OCI-M1 (cell line): ENCODE measurements at places on chromosomes 5 and 9.

DNA sequence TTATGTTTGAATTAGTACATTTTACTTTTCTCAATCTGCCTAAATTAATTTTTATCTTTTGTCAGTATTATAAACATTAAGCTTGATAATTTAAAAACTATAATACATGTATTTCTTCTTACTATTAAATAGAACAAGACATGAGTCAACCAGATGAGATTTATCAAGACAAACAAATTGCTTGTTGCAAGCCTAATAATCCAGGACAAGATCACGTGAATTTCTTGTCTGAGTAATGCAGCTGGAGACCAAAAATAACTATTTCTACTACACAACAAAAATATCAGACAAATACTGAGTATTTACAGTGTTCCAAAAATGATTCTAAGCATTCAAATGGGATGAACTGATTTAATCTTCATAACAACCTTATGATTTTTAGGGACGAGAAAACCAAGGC lies 339.1 kb upstream of the PRR16 start:
- no peak for DNase-seq

- DNase-seq = peak; percentile 42
These were observed 83.9 kb upstream of the GRAMD2B start for GRCh38 chr5:126339215-126339805.

DNA sequence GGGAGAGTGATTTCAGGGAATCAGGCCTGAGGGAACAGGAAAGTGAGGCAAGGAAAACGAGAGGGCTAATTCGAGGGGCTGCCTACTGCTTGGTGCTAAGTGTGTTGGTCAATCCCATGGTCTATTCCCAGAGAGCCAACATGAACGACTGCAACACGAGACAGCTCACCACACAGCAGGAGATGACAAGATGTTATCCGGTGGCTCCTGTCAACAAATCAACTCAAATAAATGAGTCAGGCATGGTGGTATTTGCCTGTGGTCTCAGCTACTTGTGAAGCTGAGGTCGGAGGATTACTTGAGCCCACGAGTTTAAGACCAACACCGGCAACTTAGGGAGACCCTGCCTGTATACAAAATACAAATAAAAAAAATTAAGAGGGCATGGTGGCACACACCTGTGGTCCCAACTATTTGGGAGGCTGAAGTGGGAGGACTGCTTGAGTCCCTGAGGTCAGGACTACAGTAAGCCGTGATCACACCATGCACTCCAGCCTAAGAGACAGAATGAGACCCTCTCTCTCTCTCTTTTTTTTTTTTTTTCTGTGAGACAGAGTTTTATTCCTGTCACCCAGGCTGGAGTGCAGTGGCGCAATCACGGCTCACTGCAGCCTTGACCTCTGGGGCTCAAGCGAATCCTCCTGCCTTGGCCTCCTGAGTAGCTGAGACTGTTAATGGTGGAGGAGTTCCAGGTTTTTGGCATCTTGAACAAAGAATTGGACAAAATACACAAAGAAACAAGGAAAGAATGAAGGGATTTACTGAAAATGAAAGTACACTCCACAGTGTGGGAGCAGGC lies 9.0 kb upstream of the FAF2 start:
- peak; percentile 4 for DNase-seq

DNA sequence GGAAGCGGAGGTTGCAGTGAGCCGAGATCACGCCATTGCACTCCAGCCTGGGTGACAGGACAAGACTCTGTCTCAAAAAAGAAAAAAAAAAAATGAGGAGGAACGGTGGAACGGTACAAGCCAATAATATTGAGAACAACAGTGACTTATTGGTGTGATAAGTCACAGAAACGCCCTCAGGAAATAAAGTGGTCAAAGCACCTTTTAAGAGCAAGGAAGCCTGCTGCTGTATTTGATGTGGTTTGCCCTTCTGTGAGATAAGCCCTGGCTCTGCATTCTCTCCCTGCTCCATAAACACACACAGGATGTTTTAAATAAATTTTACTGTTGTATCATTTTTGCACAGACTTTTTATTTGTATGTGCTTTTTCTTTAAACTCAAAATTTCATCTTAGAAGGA lies 269.9 kb upstream of the MSX2 start:
- DNase-seq = no peak

GRCh38 chr5:147956064-147956841 lies 49.9 kb upstream of the C5orf46 start:
- DNase-seq = no peak

DNA sequence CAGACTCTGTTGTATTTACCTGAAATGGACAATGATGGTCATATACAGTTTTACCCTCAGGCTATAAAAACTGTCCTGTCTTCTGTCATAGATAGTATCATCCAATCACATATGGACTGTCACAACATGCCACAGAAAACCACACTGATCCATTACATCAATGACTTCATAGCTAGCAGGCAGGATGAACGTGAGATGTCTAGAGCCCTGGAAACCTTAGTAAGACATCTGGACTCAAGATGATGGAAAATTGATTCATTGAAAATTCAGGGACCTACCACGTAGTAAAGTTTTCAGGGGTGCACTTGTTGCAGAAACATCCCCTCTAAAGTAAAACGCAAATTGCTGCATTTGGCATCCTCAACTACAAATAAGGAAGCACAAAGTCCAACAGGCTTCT lies 284.4 kb upstream of the RGMB start:
- DNase-seq = no peak

DNA sequence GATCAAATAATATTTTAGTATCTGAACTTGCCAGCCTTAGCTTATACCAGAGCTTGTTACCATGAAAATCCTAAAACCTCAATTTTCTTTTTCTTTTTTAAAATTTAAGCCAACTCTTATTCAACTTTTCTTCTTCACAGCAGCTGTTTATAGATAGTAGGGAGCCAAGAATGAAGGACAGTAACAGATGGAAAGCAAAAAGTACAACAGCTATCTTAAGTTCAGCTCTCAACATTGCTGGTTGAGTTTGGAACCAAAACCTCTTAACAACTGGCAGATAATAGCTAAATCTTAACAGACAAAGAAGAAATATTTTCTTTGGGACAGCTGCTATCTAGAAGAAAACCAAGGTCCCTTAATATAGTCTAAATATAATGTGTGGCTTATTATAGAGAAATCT lies 74.7 kb downstream of the PJA2 start:
- no peak for DNase-seq

- no peak for DNase-seq
These were observed 150.0 kb upstream of the IRX2 start for GRCh38 chr5:2901511-2901910.

GRCh38 chr5:151151263-151151660 lies 6.3 kb downstream of the ANXA6 start:
- no peak for DNase-seq

DNA sequence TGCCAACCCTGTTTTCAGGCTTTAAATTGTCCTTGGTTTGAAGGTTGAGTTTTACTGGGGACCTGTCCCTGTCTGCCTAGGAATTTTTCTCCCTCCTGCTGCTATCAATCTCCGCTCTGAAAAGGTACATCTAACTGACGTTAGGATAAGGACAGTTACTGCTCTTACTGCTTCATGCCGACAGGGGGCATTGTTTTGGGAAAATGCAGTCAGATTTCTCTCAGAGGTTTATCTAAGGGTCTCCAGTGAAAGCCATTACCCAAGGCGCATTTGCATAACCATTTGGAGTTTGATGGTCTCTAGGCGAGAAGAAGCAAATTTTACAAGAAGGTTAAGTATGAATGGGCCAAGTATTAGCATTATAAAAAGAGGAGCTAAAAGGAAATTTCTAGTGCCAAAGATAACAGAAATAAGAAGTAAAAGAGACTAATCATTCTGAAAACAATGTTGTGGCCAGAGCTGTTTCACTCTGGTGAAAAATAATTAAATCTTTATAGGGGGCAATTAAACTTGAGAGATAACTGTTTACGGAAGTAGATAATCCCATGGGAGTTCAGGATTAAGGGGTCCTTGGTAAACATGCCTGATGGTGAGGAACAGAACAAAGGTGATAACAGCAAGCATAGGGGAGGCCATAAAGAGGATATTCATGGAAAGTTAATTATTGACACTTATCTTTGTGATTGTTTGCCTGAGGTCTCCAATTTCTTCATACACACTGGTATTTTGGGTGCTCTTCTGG lies 605.0 kb downstream of the MTRR start:
- no peak for DNase-seq

DNA sequence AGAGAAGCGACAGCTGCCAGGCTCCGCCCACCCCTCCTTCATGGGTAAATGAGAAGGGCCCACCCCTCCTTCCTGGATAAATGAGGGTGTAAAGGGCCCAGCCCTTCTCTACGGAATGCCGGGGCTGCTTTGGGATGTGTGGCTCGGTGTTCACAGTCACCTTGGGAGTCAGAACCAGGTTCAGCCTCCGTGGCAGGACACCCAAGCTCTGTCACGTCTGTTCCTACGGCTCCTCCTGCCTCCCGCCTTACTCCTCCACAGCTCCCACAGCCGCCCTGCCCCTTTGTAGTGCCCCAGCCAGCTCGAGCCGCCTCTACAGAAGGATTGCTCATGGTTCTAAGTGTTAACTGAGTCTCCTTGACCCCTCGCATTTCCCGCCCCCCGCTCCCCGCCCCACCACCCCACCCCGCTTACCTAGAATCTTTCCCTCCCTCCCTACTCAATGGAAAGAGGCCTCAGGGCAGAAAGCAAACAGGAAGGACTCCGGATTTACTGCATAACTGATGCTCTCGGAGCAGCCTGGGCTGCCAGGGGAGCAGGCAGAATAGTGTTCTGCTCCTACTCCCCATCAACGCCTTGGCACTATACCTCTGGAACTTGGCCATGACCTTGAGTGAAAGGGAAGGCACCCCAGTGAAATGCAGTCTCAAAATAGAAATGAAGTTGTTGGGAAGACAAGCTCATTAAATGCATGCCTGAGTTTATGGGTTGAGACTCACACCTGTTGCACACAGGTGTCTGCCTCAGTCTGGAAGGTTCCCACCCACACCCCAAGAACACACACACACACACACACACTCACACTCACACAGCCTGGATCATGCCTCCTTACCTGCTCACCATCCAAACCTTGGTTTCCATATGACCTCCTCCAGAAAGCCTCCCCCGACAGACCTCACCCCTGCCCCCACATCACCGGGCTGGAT lies 59.6 kb downstream of the NEURL1B start:
- DNase-seq = no peak

DNA sequence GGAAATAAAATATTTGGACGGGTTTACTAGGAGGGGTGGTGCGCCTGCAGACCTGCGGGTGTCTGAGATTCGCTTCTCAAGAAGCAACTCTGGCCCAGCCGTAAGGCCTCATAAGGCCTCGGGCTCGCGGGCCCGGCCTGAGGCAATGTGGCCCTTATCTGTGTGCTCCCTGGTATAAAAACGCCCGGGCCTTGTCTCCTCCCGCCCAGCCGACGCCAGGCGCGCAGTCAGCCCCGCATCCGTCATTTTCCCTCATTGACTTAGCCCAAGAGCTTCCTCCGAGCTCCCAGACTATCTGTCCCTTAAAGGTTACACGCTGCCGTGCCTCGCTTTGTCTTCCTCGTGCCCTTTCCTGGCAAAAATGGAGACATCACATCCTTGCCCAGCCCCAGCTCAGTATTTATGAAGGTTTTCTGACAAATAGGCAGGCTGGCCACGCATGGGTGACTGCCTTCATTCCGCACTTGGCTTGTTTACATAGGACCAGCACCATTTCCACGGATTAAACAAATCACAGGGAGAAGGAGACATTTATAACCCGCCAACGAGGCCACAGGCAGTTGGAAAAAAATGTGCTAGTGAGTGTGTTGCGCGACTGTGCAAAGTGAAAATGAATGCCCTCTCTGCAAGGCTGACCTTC lies 74.5 kb upstream of the TBCA start:
- no peak for DNase-seq

GRCh38 chr5:136820848-136821247 lies 455.5 kb upstream of the TRPC7 start:
- DNase-seq = no peak

- DNase-seq = peak; percentile 41
These were observed 192.1 kb upstream of the TRIM32 start for GRCh38 chr9:116494815-116495634.

DNA sequence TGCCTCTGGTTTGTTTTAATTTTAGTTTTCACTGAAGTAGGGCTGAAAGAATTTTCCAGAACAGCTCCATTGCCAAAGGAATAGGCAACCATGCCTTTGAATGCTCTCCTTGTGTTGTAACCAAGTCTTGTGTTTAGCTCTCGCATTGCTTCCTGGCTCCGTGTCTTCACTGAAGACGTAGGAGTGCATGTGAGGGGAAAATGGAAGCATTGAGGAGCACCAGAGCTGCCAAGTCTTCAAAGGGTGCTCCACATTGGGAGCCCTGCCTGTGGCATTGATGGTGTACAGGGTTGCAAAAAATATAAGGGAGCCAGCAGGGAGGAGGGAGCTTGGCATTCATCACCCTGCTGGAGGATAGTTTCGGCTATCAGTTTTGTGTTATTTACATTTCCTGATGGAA lies 86.6 kb downstream of the NTRK2 start:
- DNase-seq = no peak

GRCh38 chr5:140192715-140193430 lies 17.9 kb downstream of the CYSTM1 start:
- no peak for DNase-seq

- DNase-seq = no peak
These were observed 46.8 kb downstream of the FRMD3 start for GRCh38 chr9:83491413-83491812.

DNA sequence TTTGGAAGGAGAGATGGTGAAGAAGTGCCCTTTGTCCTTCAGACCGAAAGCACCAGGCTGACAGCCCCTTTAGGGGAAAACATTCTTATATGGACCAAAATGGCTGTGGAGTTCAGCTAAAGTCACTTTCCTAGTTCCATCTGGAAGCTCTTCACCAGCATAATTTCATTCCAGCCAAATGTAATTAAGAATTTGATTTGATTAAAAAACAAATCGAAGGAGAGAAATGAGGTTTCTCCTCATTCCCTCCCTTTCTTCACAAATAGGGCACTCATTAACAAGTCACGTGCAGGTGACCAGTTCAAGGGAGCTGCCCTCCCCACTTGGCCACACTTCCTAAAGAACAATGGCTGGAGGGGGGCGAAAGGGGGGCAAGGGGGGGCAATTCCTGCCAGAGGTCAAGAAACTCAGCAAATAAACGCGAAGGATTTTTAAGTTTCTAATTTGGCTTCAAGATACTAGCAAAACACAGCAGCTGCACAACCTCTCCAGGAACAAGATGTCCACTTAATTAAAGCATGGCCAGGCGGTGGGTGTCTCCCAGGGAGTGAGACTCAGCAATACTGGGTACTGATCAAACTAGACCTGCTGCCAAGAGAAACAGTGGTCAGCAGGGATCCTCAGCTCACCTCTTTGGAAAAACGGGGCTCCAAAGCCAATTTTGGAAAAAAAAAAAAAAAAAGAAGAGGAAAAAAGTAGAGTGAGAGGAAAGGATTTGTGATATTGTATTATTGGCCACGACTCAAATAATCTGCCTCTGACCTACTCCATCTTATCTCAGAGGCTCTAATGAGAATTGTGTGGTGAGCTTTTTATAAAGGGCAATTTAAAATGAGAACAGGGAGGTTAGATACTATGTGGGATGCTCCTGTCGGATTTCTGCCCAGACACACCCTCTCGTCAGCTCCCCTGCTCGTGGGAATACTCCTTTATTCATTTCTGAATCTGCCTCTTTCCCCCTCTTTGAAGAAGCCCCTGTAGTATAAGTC lies 254.3 kb downstream of the ZSWIM6 start:
- DNase-seq = no peak

- DNase-seq = no peak
These were observed 97.4 kb upstream of the KLF9 start for GRCh38 chr9:70511858-70512257.
